ENCODE measurements at places on chromosomes 7 and 10. TPM values are rescaled to one million over a fixed set of nuclear protein-coding genes. Genes with fewer than 3 reads are reported as not detected.

LLCFC1 gene
- total RNA-seq = not detected

ZNF716 gene
- total RNA-seq = not detected

PARD3 gene
- total RNA-seq = 70.7 TPM

SLC12A9 gene
- total RNA-seq = 14.1 TPM

PDGFA gene
- total RNA-seq = 31.2 TPM

NSMCE4A gene
- total RNA-seq = 63.7 TPM

SFTPA1 gene
- not detected for total RNA-seq

VIPR2 gene
- total RNA-seq = not detected

LRIT1 gene
- not detected for total RNA-seq

DHTKD1 gene
- 6.3 TPM for total RNA-seq

SPDYE5 gene
- not detected for total RNA-seq

COBL gene
- 4.1 TPM for total RNA-seq

SPOCK2 gene
- total RNA-seq = 0.39 TPM

Data from A549 treated with ZK216348 at 1 μM for 4 hours (cell line).